Urinary bladder (tissue), 4 donors: ENCODE measurements at places on chromosomes 12 and 14. TPM values are rescaled to one million over a fixed set of nuclear protein-coding genes. Genes with fewer than 3 reads are reported as not detected.

Gene SNRPF
- 12.3 TPM for total RNA-seq

Gene BEST3
- total RNA-seq = 4.4 TPM

Gene SRRM4
- 0.42 TPM for total RNA-seq

Gene C14orf39
- total RNA-seq = 0.63 TPM
